NCI-H226 (cell line): ENCODE measurements at places on chromosomes 7 and 10.

DNA sequence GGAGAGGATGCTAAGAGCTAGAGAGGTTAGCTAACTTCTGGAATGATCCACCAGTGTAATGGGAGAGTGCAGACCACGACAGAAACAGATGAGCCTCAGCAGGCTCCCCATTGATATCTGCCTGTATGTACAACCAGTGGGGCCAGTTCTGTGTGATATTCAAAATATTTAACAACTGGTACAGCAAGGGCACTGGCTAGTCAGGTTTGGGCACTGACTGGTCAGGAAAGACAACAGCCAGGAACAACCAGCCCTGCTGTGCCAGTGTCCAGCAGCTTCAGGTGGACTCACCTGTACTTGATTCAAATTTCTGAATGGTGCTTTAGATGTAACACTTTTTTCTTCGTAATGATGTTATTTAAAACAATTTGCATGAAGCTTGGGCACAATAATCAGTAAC is 5.9 kb upstream of the TRIL start:
- no peak for DNase-seq

- no peak for DNase-seq
These were observed 19.4 kb downstream of the CCDC6 start for GRCh38 chr10:59887006-59887405.

- DNase-seq: no peak
These were observed 15.7 kb upstream of the CNPY1 start for GRCh38 chr7:155562106-155562505.

GRCh38 chr10:97949462-97949861 is 81.0 kb downstream of the CRTAC1 start:
- DNase-seq: no peak

- peak; percentile 75 for DNase-seq
These were observed 118.2 kb downstream of the JAZF1 start for GRCh38 chr7:28062197-28062991.

- no peak for DNase-seq
These were observed 34.4 kb downstream of the ZMIZ1 start for GRCh38 chr10:79103129-79103528.

GRCh38 chr10:130021383-130021950 is 57.4 kb upstream of the EBF3 start:
- no peak for DNase-seq

DNA sequence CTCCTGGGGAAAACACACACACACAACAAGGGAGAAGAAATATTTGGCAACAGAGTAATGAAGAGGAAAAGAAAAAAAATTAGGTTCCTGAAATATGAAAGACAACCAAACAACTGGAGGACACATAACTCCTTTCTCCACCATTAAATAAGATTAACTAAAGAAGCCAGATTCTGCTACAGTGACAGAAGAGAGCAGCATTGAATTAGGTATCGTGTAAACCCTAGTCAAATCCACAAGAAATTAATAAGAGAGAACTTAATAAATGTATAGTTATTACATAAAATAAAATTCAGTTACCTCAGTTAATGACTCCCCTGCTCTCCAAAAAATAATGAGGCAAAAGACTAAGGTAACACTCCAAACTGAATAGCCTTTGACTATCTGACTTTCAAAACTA is 306.7 kb downstream of the CRPPA start:
- DNase-seq: no peak

DNA sequence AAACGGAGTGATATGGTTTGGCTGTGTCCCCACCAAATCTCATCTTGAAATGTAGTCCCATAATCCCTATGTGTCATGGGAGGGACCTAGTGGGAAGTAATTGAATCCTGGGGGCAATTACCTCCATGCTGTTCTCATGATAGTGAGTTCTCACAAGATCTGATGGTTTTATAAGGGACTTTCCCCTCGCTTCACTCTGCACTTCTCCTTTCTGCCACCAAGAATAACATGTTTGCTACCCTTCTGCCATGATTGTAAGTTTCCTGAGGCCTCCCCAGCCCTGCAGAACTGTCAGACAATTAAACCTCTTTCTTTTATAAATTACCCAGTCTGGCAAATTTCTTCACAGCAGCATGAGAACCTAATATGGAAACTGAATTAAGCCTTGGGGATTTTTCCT is 19.1 kb downstream of the FAM3C start:
- DNase-seq: no peak

DNA sequence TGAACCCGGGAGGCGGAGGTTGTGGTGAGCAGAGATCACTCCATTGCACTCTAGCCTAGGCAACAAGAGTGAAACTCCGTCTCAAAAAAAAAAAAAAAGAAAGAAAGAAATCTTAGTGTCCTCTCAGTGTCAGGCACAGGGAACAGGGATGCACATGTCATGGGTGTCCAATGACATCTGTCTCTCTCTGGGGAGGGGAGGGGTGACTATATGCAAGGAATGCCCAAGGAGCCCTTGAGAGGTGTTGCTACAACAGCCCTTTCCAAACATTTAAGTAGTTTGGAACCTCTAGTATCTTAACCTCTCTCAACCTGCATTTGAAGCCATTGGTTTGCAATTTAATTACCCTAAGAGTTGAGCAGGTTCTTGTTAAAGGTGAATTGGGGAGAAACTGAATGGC is 28.9 kb downstream of the PDLIM1 start:
- DNase-seq: no peak

- no peak for DNase-seq
These were observed at the start of gene MUC3A for GRCh38 chr7:100949227-100949932. Gene MUC3A (plus strand): TSS chr7:100949534. CDS start chr7:100949625, 91 bp downstream.

DNA sequence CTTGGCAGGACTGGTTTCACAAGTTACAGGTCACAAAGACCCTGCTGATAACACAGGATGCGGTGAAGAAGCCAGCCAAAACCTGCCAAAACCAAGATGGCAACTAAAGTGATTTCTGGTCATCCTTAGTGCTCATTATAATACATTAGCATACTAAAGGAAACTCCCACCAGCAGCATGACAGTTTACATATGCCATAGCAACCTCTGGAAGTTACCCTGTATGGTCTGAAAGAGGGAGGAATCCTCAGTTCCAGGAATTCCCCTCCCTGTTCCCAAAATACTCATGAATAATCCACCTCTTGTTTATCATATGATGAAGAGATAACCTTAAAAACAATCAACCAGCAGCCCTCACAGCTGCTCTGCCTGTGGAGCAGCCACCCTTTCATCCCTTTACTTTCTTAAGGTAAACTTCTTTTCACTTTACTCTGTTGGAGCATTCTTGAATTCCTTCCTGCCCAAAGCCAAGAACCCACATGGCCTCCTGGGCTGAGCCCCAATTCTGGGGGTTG is 21.9 kb downstream of the DPY19L1 start:
- DNase-seq: no peak

GRCh38 chr10:119268871-119269506 is 61.6 kb downstream of the GRK5 start:
- no peak for DNase-seq

GRCh38 chr10:87760195-87760905 is 57.7 kb downstream of the ATAD1 start:
- peak; percentile 51 for DNase-seq

GRCh38 chr7:2732959-2733584 is 45.1 kb downstream of the AMZ1 start:
- DNase-seq: peak; percentile 20

- DNase-seq: no peak
These were observed 613.2 kb downstream of the SDK1 start for GRCh38 chr7:3914051-3914775.

DNA sequence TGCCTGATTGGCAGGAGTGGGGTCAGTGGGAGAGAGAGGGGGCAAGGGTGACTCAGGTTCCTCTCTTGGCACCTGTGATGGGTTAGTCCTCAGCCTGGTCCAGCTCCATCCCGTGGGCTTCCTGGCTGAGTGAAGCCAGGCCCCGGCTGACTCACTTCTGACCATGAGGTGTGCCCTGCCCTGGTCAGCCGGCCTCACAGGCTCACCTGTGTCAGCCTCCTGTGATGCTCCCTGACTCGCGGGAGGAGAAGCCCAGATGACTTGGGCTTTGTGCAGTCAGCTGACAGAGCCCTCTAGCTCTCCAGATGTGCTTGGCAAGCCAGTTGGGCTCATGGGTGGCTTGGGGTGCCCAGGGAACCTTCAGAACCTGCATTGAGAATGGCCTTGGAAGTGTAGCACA is 16.0 kb upstream of the PPIF start:
- DNase-seq: peak; percentile 12

DNA sequence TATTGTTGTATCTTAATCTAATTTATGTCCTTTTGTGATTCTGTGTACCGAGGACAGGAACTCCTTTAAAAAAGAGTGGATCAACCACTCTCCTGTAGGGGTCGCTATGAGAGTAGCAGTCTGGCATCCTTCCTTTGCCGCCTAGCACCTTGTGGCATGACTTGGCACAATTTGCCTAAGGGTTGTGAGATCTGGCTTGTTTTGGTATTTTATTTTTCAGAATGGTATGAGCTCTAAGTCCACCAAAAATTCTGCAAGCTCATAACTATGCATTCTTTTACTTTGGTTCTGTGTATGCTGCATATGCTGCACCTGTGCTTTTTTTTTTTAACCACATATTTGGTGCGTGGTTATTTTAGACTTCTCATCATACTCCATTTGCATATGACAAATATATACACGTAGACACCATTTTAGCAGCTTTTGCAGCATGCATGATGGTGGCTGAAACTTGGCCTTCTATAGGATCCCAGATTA is 112.8 kb downstream of the CDK14 start:
- peak; percentile 30 for DNase-seq

- DNase-seq: no peak
These were observed 272.7 kb upstream of the MGMT start for GRCh38 chr10:129194181-129194870.

GRCh38 chr7:90387470-90388240 is 15.6 kb upstream of the CLDN12 start:
- no peak for DNase-seq

DNA sequence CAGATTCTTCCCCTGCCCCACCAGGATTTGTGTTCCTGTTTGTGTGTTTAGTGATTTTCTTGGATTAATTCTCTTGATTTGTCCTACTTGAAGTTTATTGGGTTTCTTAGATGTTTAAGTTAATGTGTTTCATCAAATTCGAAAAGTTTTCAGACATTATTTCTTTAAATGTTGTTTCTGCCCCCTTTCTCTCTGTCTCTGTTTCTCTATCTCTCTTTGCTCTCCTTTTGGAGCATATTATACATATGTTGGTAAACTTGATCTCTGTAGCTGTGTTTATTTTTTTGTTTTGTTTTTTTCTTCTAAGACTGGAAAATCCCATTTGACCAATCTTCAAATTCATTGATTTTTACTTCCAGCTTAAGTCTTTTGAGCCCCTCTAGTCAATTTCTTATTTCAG is 115.6 kb downstream of the ZNF277 start:
- DNase-seq: no peak

DNA sequence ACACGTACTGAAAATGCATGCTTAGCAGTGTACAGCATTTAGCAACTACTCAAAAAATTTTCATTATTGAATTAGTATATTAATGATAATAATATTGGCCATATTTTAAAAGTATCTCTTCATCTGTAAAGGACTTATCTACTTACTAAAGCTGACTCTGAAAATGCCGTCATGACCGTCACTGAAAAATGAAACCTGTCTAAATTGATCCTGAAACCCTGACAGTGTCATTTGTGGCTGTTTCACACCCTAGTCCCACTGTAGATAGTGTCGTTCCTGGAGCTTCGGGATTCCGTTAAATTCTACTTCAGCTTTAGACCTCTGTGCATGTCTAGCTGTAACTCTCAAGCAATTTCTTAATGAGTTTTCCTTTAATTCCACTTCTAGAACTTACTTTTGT is 35.8 kb upstream of the EZH2 start:
- no peak for DNase-seq

DNA sequence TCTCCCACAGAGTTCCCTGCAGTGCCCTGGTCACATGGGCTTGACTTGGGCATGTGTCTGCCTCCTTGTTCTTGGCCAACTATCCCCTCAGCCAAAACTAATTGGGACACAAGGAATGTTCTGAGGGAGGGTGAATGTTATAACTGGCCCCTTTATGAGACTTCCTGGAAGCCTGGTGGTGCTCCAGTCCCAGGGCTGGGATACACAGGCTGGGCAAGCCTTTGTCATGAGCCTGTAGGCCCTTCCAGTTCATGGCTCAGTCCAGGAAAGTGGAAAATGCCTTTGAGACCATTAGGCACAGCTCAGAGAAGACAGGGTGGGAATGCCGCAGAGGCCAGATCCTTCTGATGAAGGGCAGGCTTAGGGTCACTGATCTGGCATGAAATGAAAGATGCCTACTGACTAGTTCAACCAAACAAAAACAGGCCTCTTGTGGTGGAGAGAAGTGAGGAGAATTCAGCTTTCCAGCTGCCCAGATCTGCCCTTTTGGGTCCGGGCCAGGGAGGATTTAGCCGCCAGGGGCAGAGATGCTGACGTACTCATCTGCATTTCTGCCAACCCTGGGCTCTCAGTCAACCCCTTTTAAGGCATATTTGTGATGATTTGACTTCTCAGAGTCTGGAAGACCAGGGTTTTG is 961.5 kb downstream of the KCNMA1 start:
- no peak for DNase-seq

- no peak for DNase-seq
These were observed 60.1 kb upstream of the CAPZA2 start for GRCh38 chr7:116802144-116802745.

- DNase-seq: no peak
These were observed 705.7 kb upstream of the IGFBP3 start for GRCh38 chr7:46626691-46627310.

- no peak for DNase-seq
These were observed 1.1 kb downstream of the NKX1-2 start for GRCh38 chr10:124448696-124449169.

DNA sequence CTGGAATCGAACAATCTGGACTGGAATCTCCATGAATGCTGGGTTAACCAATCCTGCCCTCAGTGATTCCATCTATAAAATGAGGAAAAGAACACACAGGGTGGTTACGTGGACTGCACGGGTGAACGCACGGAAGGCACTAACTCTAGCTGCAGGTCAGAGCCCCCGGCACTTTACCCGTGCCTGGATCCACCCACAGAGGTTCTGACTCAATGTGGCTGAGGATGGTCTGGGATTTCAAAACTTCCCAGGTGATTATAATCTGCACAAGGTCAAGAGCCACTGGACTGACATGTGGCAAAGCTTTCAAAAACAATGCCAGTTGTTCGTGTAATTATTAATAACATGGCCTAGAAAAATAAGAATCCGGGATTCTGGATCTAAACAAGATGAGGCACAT is 29.2 kb downstream of the KIAA1549 start:
- no peak for DNase-seq

- DNase-seq: no peak
These were observed 12.3 kb upstream of the MRPS33 start for GRCh38 chr7:141027043-141027442.

DNA sequence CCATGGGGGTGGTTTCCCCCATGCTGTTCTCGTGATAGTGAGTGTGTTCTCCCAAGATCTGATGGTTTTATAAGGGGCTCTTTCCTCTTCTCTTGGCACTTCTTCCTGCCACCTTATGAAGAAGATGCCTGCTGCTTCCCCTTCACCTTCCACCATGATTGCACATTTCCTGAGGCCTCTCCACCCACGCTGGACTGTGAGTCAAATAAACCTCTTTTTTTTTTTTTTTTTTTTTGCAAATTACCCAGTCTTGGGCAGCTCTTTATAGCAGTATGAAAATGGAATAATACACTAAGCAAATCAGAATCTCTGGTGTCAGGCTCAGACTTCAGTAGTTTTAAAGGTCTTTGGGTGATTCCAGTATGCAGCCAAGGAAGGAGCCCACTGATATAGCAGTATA is 28.2 kb downstream of the TAS2R41 start:
- DNase-seq: no peak

- DNase-seq: peak; percentile 61
These were observed 642 bp upstream of the COL13A1 start for GRCh38 chr10:69801094-69801433.
